Thoracic aorta endothelial cell (primary cell): ENCODE measurements at places on chromosomes 3 and 15. TPM values are rescaled to one million over a fixed set of nuclear protein-coding genes. Genes with fewer than 3 reads are reported as not detected.

PIF1 gene
- 19.4 and 24.7 TPM in 2 replicates for total RNA-seq

MNS1 gene
- total RNA-seq = 1.4 and 1.6 TPM in 2 replicates

ZMAT3 gene
- total RNA-seq = 45.9 and 71.9 TPM in 2 replicates

AGTR1 gene
- not detected in 2 replicates for total RNA-seq

TUSC7 gene
- total RNA-seq = not detected in 2 replicates

MCCC1 gene
- 18.6 and 20.4 TPM in 2 replicates for total RNA-seq

THSD4 gene
- total RNA-seq = 19.3 and 26.1 TPM in 2 replicates

FEZF2 gene
- total RNA-seq = not detected in 2 replicates

IGSF10 gene
- not detected in 2 replicates for total RNA-seq

EHHADH gene
- total RNA-seq = 4.4 and 4.7 TPM in 2 replicates

CHRM5 gene
- total RNA-seq = not detected in 2 replicates

SPATA12 gene
- total RNA-seq = 0.07 and 0.13 TPM in 2 replicates

SLC12A8 gene
- 0.29 and 0.80 TPM in 2 replicates for total RNA-seq

MST1R gene
- total RNA-seq = 1.2 and 2.2 TPM in 2 replicates

EHD4 gene
- 140 and 173 TPM in 2 replicates for total RNA-seq

GNAT1 gene
- total RNA-seq = not detected in 2 replicates

HYAL3 gene
- total RNA-seq = 4.9 and 7.0 TPM in 2 replicates

GXYLT2 gene
- total RNA-seq = 2.0 and 2.3 TPM in 2 replicates

CDCP1 gene
- 14.1 and 19.2 TPM in 2 replicates for total RNA-seq

CISH gene
- 0.40 and 0.79 TPM in 2 replicates for total RNA-seq

GPR27 gene
- total RNA-seq = 0.07 TPM in 1 of 2 replicates, not detected in the other

MAP3K13 gene
- 18.6 and 25.8 TPM in 2 replicates for total RNA-seq

SLC24A5 gene
- total RNA-seq = 0.07 TPM in 1 of 2 replicates, not detected in the other

SIDT1 gene
- 0.27 and 0.36 TPM in 2 replicates for total RNA-seq

SMCO1 gene
- total RNA-seq = not detected in 2 replicates

SUCNR1 gene
- total RNA-seq = not detected in 2 replicates

CEMIP gene
- 0.50 and 1.1 TPM in 2 replicates for total RNA-seq

ATXN7 gene
- total RNA-seq = 20.7 and 27.9 TPM in 2 replicates

CYP8B1 gene
- not detected in 2 replicates for total RNA-seq

CCDC54 gene
- not detected in 2 replicates for total RNA-seq

ASB7 gene
- 16.6 and 17.8 TPM in 2 replicates for total RNA-seq

CKMT1B gene
- not detected in 2 replicates for total RNA-seq

CELSR3 gene
- total RNA-seq = 0.27 and 0.29 TPM in 2 replicates

ISL2 gene
- 0.13 and 0.14 TPM in 2 replicates for total RNA-seq

GMNC gene
- total RNA-seq = not detected in 2 replicates

CD276 gene
- total RNA-seq = 58.8 and 60.9 TPM in 2 replicates

PARP9 gene
- total RNA-seq = 13.8 and 17.8 TPM in 2 replicates

RTP1 gene
- total RNA-seq = 0.13 TPM in 1 of 2 replicates, not detected in the other

NRROS gene
- total RNA-seq = 7.4 and 15.9 TPM in 2 replicates

GATA2 gene
- 24.5 and 38.3 TPM in 2 replicates for total RNA-seq

ALG1L2 gene
- 0.27 TPM in 1 of 2 replicates, not detected in the other for total RNA-seq

FNDC3B gene
- 257 and 258 TPM in 2 replicates for total RNA-seq

SCAANT1 gene
- not detected in 2 replicates for total RNA-seq

OIP5 gene
- 11.4 and 16.9 TPM in 2 replicates for total RNA-seq

C3orf85 gene
- total RNA-seq = not detected in 2 replicates

CHRNA3 gene
- total RNA-seq = not detected in 2 replicates

RETNLB gene
- total RNA-seq = not detected in 2 replicates

GCSAM gene
- total RNA-seq = not detected in 2 replicates

CAV3 gene
- total RNA-seq = not detected in 2 replicates

ZSCAN2 gene
- total RNA-seq = 11.1 and 13.6 TPM in 2 replicates

SKOR1 gene
- 0.07 TPM in 1 of 2 replicates, not detected in the other for total RNA-seq

NOX5 gene
- 0.07 TPM in 1 of 2 replicates, not detected in the other for total RNA-seq

CPLX3 gene
- total RNA-seq = not detected in 2 replicates

DIPK2A gene
- total RNA-seq = 85.5 and 110 TPM in 2 replicates
